ENCODE measurements at places on chromosomes 11 and 22.

DNA sequence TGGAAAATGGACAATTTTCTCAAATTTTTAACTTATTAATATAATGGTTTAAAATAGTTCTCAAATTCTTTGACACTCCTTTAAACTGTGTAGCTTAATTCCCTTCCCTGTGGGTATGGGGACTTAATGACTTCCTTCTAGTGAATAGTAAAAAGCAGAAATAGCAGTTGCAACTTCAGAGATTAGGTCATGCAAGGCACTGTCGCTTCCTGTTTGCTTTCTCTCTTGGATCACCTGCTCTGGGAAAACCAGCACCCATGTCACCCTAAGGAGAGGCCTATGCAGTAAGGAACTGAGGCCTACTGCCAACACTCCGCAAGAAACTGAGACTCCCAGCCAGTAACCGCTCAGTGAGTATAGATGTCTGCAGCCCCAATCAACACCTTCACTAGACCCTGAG lies 5.5 kb upstream of the PANX3 start:
- DNase-seq = no peak

DNA sequence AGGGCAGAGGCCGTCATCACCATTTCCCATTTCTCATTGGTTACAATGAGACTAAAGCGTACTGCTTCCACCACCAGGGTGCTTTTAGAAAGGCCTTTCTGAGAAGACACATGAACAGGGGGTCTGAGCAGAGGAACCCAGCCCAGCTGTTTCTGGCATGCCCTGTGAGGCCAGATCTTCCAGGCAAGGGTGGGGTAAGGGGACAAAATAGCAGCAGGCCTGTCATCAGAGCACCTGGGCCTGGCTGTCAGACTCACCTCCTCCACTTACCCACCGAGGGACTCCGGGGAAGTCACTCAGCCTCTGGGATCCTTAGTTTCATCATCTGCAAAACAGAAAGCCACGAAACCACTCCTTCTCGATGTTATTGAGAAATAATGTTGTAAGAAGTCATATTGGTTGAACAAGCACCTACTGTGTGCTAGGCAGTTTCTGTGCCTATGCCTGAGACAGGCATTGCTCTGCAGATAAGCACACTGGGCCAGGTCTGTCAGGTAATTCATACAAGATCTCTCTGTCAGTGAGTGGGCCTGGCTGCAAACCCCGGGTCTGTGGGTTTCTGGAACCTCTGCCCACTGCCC lies 8.8 kb upstream of the WNT11 start:
- DNase-seq = no peak

- DNase-seq = no peak
Measured at GRCh38 chr11:107496011-107496410, 38.4 kb upstream of the CWF19L2 start.

- no peak for DNase-seq
Measured at GRCh38 chr11:106691807-106692365, 326.4 kb downstream of the GUCY1A2 start.

- DNase-seq = no peak
Measured at GRCh38 chr22:42299586-42300258, 29.3 kb upstream of the TCF20 start.

Measured in esophagus squamous epithelium (tissue), 5 donors.